ENCODE measurements at places on chromosomes 1 and 21.

- no peak for DNase-seq
Observed at GRCh38 chr1:168887381-168887780, 158.4 kb upstream of the DPT start.

GRCh38 chr1:66253330-66253921 is 280.5 kb upstream of the SGIP1 start:
- DNase-seq, result peak; percentile 44

- DNase-seq, result no peak
Observed at GRCh38 chr1:20252587-20252986, 38.1 kb upstream of the VWA5B1 start.

GRCh38 chr1:213657879-213658278 is 329.9 kb upstream of the PROX1 start:
- no peak for DNase-seq

DNA sequence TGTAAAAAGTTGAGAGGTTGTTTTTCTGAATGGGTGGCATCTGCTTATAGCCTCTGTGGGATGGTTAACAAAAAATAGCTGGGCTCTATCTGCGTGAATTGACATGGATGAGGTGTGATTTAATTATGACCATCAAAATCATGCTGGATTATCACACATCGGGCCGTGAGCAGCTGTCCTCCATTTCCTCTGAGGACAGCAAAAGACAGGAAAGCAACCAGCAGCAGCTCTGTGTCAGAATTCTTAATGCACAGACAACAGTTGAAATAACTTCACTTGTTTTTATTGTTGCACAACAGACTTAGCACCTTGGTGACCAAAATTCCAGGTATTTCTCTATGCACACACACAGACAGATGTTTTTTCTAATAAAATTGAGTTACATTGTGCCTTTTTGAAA is 54.5 kb upstream of the LAPTM5 start:
- DNase-seq, result no peak

DNA sequence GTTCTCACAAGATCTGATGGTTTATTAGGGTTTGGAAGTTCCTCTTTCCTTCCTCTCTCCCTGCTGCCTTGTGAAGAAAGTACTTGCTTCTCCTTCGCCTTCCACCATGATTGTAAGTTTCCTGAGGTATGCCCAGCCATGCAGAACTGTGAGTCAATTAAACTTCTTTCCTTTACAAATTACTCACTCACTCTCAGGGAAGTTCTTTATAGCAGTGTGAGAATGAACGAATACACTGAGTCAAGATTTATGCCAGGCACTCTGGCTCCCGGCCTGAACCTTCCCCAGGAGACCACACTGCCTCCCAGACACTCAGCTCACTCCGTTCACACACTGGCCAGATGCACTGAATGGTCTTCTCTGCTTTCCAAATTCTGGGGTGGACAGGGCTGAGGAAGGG is 308.3 kb upstream of the AJAP1 start:
- DNase-seq, result no peak

GRCh38 chr1:158155673-158156072 is 25.0 kb upstream of the CD1D start:
- peak; percentile 87 for DNase-seq
